Stimulated activated naive CD8-positive, alpha-beta T cell treated with anti-CD3 and anti-CD28 coated beads, Interleukin-15, Interleukin-2, amounts not matched to agents 100 U/mL and 50 U/mL, for 24 hours (primary cell): ENCODE measurements at places on chromosomes 7 and 10.

DNA sequence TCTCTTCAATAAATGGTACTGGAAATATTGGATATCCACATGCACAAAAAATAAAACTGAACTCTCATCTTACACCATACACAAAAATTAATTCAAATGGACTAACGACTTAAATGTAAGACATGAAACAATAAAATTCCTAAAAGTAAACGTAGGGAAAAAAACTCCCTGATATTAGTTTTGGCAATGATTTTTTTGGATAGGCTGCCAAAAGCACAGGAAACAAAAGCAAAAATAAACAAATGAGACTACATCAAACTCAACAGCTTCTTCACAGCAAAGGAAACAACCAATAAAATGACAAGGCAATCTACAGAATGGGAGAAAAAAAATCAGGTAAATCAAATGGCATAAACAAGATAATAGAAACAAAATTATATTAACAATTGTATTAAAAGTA lies 65.7 kb downstream of the ORC5 start:
- DNase-seq: no peak

DNA sequence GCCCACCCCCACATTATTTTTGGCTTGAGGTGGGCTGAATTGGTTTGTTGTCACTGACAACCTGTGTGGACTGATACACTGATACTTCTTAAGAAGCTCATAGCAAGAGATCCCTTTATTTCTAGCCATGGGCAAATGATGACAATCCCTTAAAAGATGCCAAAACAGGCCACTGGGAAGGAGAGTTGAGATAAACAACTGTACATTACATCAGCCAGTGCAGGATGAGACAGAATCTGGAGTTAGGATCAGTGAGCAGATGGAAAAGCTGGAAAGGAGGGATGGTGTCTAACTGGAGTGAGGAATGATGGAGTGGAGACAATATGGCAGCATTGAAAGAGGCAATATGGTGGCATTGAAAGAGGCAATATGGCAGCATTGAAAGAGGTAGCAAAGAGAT lies 195.9 kb upstream of the LYZL2 start:
- no peak for DNase-seq

DNA sequence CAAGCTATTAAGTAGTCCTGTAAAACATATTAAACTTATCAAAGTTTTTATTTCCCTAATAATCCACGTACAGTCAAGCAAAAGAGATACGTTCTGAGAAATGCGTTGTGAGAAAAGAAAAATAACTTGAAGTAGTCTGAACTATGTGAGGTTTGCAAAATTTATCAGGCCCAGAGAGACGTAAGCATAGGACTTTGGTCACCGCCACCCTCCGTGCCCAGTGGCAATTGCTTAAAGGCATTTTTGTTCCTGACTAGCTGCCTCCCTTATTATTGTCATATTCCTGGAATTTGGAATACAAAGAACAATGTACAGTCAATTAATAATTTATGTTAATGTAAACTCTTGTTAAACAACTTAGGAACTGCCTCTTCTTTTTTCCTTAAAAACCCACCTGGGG lies 22.8 kb downstream of the HIBADH start:
- no peak for DNase-seq

- no peak for DNase-seq
These were observed 10.5 kb downstream of the R3HCC1L start for GRCh38 chr10:98144985-98145384.

DNA sequence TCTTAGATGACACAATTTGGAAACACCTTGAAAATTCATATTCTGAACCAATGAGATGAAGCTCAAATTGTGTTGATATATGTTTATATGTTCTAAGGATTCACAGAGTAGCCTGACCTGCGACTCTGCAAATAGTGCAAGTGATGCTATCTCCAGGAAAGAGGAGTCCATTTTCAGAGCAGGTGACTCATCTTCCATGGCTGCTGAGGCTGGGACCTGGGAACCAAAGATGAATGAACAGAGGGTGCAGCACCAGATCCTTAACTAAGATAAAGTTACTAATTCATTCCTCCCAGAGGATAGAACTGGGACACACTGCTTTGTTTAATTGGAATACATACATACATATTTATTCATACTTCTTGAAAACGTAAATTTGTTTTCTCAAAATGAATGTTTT lies 240.6 kb upstream of the SEMA3C start:
- no peak for DNase-seq

DNA sequence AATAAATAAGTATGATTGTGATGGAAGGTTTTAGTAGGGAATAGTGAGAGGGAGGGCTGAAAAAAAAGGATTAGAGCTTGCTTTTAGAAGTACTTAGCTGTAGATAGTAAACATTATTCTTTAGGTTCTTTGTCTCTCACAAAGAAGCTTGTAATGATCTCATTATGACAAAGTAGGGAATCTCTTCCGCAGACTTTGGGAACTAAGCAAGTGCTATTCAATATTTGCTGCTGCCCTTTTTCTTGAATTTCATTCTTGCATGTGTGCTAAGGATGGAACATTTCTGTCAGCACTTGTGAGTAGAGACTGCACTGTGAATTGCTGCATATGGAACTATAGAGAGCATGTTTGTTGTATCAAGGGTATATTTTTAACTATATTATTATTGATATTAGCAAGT lies 173.4 kb downstream of the ST7 start:
- no peak for DNase-seq

DNA sequence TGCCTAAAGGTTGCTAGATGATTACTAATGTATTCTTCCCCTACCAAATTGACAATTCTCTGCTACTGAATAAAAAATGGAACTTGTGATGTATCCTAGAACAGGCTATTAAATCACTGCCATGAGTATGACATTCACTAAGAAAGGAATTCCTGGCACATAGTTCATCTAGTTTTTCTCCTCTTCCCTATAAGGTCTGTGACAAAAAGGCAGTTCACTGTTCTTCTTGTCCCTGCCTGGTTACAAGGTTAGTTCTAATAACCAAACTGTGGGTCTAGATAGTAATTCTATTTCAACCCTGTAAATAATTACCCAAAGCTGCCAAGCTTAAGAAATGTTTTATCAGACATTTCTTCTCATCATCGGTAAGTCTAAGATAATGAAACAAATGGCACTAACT lies 245.6 kb downstream of the BICC1 start:
- no peak for DNase-seq

DNA sequence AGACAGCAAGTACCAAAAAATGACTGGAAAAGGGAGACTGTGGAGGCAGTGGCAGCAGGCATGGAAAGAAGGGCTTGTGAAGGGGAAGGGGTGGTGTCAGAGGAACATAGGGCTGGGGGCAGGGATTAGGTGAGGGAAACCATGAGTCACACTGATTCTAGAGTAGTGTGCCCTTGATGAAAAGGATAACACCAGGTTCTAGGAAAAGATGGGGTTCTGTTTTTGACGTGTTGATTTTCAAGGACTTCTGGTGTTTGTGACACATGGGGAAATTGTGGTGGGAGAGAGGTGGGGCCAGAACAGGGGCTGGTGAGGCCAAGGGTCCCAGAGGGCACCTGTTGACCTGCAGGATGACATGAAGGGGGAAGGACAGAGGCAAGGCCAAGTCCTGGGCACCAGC lies 57.1 kb downstream of the FIGNL1 start:
- peak; percentile 65 for DNase-seq

- no peak for DNase-seq
These were observed 8.6 kb upstream of the BET1 start for GRCh38 chr7:94012746-94013145.

GRCh38 chr10:93718937-93719725 lies 16.7 kb upstream of the FRA10AC1 start:
- DNase-seq: no peak

GRCh38 chr10:60341969-60342368 lies 47.7 kb downstream of the ANK3 start:
- no peak for DNase-seq

- peak; percentile 44 for DNase-seq
These were observed 70.5 kb downstream of the ADCYAP1R1 start for GRCh38 chr7:31122649-31123058.

GRCh38 chr7:157409753-157410727 lies 73.2 kb downstream of the DNAJB6 start:
- no peak for DNase-seq

- DNase-seq: no peak
These were observed 1.5 kb upstream of the SFXN4 start for GRCh38 chr10:119167041-119167440.

GRCh38 chr10:17023386-17024298 lies 106.0 kb downstream of the CUBN start:
- peak; percentile 70 for DNase-seq

DNA sequence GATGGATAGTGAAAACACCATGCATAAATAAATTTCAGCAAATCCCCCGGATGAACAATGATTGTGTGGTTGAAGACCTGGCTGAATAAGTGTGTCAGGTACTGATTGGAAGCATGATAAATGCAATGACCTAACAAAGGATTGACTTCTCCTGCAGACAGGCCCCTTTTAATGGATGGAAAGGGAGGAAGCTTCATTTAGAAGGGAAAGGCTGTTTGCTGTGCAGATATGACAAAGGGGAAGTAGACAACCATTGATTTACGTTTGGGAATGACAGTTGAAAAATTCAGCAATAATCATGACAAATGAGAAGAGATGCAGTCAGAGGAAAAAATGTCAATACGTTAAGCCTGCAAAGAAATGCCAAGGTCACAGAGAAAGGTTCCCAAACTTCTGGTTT lies 503.8 kb downstream of the LRMDA start:
- no peak for DNase-seq

DNA sequence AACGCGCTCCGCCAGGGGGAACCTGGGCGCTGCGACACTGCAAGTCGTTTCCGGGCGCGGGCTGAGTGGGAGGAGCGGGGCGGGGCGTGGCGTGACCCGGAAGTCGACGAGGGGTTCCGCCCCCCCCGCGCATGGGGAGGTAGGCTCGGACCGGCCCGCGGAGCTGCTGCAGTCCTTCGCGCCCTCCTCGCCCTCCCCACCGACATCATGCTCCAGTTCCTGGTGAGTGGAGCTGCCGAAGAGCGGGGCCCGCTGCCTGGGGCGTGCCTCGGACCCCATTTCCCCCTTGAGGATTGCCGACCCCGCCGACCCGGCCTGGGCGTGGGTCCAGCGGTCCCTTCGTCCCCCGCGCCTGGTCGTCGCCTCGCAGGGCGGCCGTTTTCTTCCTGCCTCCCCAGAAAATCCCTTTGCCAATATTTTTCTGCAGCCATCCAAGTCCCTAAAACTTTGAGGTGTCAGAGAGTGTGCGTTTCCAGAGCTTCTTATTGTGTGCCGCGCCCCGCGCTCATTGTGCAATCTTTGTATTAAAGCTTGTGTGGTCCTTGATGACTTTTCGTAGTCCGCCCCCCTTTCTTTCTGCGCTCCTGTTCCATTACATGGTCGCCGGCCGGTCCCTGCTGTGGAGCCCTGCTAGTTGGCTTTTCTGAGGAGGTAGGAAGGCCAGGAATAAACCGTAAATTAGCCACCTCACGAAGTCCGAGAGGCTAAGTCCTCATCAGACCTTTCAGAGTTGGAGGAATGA lies at the start of gene STMP1:
Gene STMP1, plus strand, starts transcription at position 142 of the 742 bp plus-strand sequence.
- DNase-seq: peak; percentile 98

- DNase-seq: no peak
These were observed 26.2 kb upstream of the MSRB2 start for GRCh38 chr10:23069019-23069815.

- no peak for DNase-seq
These were observed 144.2 kb upstream of the NRP1 start for GRCh38 chr10:33478675-33479125.

DNA sequence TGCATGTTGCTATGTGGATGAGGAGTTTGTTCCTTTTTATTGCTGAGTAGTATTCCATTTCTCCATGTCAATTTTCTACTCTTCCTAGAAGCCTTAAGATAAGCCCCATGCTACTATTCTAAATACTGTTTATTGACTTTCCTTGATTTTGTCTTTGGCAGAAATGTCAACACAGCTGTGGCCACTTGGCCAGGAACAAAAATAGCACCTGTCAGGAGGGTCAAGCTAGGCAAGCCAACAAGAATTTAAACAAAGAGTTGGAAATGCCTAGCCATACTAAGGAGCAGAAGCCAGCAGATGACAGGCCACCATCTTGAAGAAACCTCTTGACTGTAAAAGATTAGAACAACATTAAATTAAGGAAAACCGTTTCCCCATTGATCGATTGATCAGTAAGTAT lies 34.7 kb downstream of the JAZF1 start:
- no peak for DNase-seq

DNA sequence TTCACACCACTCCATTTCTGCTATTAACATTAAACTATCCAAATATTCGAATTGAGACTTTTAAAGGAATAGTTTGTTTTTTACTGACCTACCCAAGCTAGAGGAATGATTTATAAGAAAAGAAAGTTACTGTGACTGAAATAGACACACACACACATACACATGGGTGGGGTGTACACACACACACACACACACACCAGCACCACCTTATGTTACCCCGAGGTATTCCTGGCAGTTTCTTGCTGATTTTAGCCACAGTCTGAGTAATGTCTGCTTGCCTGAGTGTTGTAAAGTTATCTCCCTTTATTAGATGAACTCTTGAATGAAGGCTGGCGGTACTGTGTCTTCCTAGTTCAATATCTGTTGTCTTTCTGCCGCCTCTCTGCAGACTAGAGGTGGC lies 91.3 kb upstream of the PRKG1 start:
- DNase-seq: no peak

DNA sequence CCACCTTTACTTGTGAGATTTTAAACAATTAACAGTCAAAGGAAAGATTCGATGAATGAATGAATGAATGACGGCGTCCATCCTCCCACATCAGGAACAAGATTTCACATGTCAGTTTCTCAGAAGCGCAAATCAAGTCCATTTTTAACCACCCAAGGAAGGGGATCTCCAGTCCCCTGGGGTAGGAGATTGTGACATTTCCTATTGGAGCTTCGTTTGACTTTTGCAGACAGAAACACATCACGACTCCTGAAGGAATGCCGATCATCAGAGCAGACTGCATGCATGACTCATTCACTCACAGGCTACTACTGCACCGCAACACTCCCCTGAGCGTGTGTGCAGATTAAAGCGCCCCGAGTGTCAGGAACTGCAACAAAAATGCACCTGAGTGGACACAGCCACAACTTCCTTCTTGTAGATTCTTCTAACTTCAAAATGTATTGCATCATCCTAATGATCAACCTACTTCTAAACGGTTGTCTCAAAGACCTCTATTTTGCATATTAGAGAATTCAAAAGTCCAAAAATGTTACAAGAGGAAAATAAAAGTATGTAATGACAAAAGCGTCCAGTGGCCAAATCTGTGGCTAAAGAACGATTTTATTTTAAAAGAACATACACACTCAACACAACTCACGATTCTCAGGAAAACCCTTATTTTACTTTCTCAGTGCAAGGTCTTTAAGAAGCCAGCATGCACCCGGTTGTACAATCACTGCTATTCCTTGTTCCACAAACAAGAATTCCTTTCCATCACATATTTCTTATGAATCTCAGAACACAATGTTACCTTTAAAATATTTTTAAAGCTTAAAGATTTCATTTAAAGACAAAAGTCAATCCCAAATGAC lies 172.6 kb downstream of the FAM107B start:
- DNase-seq: peak; percentile 65
